Smooth muscle cell of the pulmonary artery (primary cell): ENCODE measurements at places on chromosomes 2 and 18. TPM values are rescaled to one million over a fixed set of nuclear protein-coding genes. Genes with fewer than 3 reads are reported as not detected.

The SIGLEC15 gene
- total RNA-seq, result 1.8 and 4.4 TPM in 2 replicates

The CIB4 gene
- total RNA-seq, result not detected in 2 replicates

The IL37 gene
- total RNA-seq, result not detected in 2 replicates

The FRZB gene
- 0.20 and 0.72 TPM in 2 replicates for total RNA-seq

The SULT1C2 gene
- total RNA-seq, result 0.07 and 0.23 TPM in 2 replicates

The FOXI3 gene
- not detected in 2 replicates for total RNA-seq

The UPP2 gene
- total RNA-seq, result not detected in 2 replicates

The TPO gene
- not detected in 2 replicates for total RNA-seq

The GEN1 gene
- 5.2 and 6.1 TPM in 2 replicates for total RNA-seq

The NT5DC4 gene
- 0.33 TPM in 1 of 2 replicates, not detected in the other for total RNA-seq

The FBXO48 gene
- 0.26 and 0.39 TPM in 2 replicates for total RNA-seq

The CCDC102B gene
- 7.1 and 64.7 TPM in 2 replicates for total RNA-seq
